ENCODE measurements at places on chromosomes 11 and 22.
A peak's percentile ranks its signal among the peaks of the same experiment; 100 is the strongest.

- DNase-seq: no peak
Observed at GRCh38 chr11:48142889-48143288, 73.7 kb upstream of the OR4B1 start.

- DNase-seq: peak; percentile 93
Observed at GRCh38 chr22:37739035-37739434, 42.2 kb downstream of the TRIOBP start.

- peak; percentile 31 for DNase-seq
Observed at GRCh38 chr11:2559527-2560311, 114.9 kb downstream of the KCNQ1 start.

DNA sequence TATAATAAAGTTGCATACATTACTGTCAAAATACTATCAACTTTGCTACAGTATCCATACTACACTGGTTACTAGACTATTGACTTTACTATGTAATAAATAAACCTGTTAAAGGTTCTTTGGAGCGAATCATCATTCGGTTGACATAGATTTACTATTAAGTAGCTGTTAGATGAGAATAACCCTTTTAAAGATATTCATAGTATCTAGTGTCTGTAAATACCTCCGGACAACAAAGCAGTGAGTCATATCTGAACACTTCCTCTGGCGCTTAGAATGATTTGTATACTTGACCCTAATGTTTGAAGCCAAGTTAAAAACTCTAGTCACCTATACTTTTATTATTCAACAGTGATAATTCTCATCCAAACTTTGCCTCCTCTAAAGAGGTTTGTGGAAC, 84.7 kb downstream of the MSANTD4 start:
- DNase-seq: no peak

- DNase-seq: no peak
Observed at GRCh38 chr11:87180742-87181141, 143.0 kb downstream of the TMEM135 start.

Data from Right ventricle myocardium inferior (tissue), 1 donor.